T-helper 2 cell treated with Interferon-gamma antibody and Interleukin-4, amounts not matched to agents 5 μg/mL and 100 μg/mL, for 36 hours (primary cell): ENCODE measurements at places on chromosomes 2 and 18.
A peak's percentile ranks its signal among the peaks of the same experiment; 100 is the strongest.

GRCh38 chr2:204357286-204357685 is 188.0 kb upstream of the PARD3B start:
- no peak overlapping the region for H3K27ac ChIP-seq
- no peaks in the 10 kb centered on the region for H3K4me1 ChIP-seq
- no peaks in the 10 kb centered on the region for H3K36me3 ChIP-seq
- no peak for DNase-seq
- H3K4me3 ChIP-seq, result no peak overlapping the region
- H3K27me3 ChIP-seq, result peaks cover 30% of the 10 kb centered on the region

DNA sequence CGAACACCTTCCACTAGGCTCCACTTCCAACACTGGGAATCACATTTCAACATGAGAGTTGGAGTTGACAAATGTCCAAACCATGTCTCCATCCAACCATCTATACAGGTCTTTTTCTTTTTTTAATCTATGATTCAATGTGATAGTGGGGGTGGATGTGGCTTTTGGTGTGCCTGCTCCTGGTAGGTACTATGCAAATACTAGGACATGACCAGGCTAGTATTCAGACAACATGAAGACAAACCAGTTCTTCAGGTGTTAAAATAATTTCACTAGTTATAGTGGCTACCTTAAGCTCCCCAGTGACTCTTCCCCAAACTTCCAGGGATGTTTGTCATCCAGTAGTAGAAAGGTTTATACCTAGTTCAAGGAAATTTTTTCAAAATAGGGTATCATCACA is 387.5 kb downstream of the CDH2 start:
- H3K27me3 ChIP-seq, result no peaks in the 10 kb centered on the region
- no peak for DNase-seq
- H3K4me1 ChIP-seq, result no peaks in the 10 kb centered on the region

DNA sequence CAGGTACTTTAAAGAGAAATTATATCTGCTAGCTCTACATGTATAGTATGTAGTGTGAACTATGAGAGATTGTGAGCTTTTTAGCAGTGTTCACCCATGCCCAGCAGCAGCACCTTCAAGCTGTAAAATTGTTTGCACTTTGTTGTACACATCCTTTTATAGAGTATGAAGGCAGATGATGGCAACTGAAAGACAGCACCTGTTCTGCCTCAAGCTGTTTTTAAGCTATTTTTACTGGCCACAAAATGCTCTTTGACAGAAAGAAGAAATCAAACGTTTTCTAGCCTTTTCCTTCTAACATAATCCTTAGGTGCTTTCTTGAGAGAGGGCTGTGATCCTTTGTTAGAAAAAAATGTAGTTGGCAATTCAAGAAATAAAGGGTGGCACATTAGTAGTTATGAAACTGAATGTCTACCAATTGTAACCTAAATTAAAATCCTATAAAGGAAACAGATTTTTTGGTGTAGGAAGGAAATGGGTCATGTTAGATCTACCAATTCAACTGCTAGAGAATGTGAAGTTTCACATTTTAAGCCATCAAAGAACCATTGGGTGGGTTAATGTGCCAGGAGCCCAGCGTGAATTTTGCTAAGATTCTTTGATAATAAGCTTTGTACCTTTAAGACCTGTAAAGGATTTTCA is 59.5 kb downstream of the R3HDM1 start:
- no peak overlapping the region for H3K27ac ChIP-seq
- no peaks in the 10 kb centered on the region for H3K27me3 ChIP-seq
- no peak for DNase-seq
- H3K4me1 ChIP-seq, result peaks cover 8% of the 10 kb centered on the region

DNA sequence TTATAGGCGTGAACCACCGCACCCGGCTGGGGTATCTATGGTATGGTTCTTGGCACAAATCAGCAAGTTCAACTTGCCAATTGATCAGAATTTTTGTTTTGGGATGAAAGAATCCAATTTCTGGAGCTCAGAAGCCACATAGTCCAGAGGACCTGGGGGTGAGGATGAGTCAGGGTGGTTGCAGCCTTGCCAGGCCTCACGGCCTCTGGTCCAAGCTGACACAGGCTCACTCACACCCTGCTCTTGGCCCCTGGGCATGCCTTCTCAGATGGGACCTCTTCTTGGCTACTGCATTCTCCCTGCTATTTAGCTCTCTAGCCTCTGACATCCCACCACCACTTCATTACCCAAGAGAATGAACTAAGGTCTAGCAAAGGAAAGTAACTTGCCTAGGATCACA is 16.3 kb downstream of the CAPG start:
- H3K27me3 ChIP-seq, result no peaks in the 10 kb centered on the region
- H3K4me1 ChIP-seq, result peaks cover 23% of the 10 kb centered on the region
- no peak overlapping the region for H3K4me3 ChIP-seq
- no peak for DNase-seq
- H3K27ac ChIP-seq, result peak overlapping the region; percentile 57

GRCh38 chr2:67219651-67220050 is 177.5 kb upstream of the ETAA1 start:
- no peaks in the 10 kb centered on the region for H3K36me3 ChIP-seq
- no peak overlapping the region for H3K27ac ChIP-seq
- no peak overlapping the region for H3K4me3 ChIP-seq
- H3K27me3 ChIP-seq, result no peaks in the 10 kb centered on the region
- H3K4me1 ChIP-seq, result no peaks in the 10 kb centered on the region

DNA sequence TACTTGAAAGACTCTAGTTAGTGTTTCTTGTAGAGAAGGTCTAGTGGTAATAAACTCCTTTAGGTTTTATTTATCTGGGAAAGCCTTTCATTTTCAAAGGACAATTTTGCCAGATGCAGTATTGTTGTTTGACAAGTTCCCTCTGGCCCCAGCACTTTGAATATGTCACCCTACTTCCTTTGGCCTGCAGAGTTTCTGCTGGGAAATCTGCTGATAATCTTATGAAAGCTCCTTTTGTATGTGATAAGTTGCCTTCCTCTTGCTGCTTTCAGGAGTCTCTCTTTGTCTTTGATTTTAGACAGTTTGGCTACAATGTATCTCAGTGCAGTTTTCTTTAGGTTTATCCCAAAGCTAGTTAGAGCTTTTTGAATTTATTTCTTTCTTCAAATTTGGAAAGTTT is 106.2 kb upstream of the L3MBTL4 start:
- DNase-seq, result no peak
- H3K4me3 ChIP-seq, result no peak overlapping the region
- no peaks in the 10 kb centered on the region for H3K4me1 ChIP-seq

- H3K27ac ChIP-seq, result no peak overlapping the region
- H3K4me3 ChIP-seq, result no peak overlapping the region
- H3K27me3 ChIP-seq, result no peaks in the 10 kb centered on the region
- peaks cover 3% of the 10 kb centered on the region for H3K4me1 ChIP-seq
- H3K36me3 ChIP-seq, result peaks cover 23% of the 10 kb centered on the region
These were observed 59.3 kb downstream of the SERTAD2 start for GRCh38 chr2:64594226-64594989.

DNA sequence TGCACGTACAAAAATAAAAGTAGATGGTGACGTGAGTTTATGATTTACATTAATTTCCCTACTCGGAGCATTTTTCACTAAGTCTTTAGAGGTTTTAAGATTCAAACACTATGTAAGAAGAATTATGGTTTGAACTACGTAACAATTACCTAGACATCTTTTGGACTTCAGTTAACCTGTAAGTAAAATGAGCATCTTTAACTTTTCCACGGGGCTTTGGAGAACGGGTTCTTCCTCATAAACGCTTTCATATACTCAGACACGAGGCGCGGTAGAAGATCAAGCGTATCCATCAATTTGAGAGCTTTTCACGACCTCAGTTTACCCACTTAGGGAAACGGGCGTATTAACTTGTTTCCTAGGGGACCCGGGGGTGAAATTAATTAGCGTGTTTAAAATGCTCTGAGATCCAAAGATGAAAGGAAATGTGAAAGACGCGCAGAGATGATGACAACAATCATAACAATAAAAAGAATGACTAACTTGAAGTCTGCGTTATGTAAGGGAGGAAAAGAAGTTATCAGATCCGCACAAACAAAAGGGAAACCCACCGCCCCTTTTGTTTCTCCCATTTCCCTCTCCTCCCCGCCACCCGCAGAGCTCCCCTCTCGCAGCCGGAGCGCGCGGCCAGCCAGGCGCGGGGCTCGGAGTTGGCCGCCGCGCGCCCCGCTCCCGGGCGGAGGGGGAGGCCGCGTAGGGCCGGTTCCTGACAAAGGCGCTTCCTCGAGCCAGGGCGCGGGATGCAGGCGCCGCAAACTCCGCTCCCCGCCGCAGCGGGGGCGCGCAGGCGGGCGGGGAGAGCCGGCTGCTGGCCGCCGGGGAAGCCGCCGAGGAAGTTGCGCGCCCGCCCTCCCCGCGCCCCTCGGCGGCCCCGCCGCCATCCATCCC is 807 bp downstream of the PELI1 start:
- peak overlapping the region; percentile 95 for H3K4me3 ChIP-seq
- DNase-seq, result peak; percentile 42
- peak overlapping the region; percentile 94 for H3K27ac ChIP-seq
- peaks cover 15% of the 10 kb centered on the region for H3K36me3 ChIP-seq

DNA sequence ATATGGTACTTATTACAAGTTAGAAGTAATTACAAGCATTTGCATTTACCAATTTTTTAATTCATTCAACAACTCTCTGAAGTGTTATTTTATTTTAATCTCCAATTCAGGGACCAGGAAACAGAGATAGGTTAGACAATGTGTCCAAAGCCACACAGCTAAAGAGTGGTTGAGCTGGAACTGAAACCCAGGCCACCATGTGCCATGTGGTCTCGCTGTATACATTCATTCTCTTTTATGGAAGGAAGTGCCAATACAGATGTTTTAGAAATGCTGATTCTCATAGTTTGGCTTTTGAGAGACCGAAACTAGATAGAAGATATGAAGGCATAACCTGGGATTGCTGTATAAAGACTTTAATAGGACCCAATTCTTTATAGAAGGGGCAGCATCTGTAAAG is 684.6 kb upstream of the ID2 start:
- DNase-seq, result no peak
- no peaks in the 10 kb centered on the region for H3K36me3 ChIP-seq
- H3K4me3 ChIP-seq, result no peak overlapping the region
- H3K4me1 ChIP-seq, result peaks cover 29% of the 10 kb centered on the region

GRCh38 chr18:35143622-35144596 is 96.9 kb upstream of the ZNF397 start:
- H3K36me3 ChIP-seq, result peaks cover 9% of the 10 kb centered on the region
- peaks cover 3% of the 10 kb centered on the region for H3K4me1 ChIP-seq
- H3K27ac ChIP-seq, result no peak overlapping the region
- no peak overlapping the region for H3K4me3 ChIP-seq

- no peak for DNase-seq
- H3K36me3 ChIP-seq, result no peaks in the 10 kb centered on the region
- no peak overlapping the region for H3K4me3 ChIP-seq
- no peaks in the 10 kb centered on the region for H3K4me1 ChIP-seq
These were observed 274.7 kb downstream of the RNF144A start for GRCh38 chr2:7191932-7192331.

DNA sequence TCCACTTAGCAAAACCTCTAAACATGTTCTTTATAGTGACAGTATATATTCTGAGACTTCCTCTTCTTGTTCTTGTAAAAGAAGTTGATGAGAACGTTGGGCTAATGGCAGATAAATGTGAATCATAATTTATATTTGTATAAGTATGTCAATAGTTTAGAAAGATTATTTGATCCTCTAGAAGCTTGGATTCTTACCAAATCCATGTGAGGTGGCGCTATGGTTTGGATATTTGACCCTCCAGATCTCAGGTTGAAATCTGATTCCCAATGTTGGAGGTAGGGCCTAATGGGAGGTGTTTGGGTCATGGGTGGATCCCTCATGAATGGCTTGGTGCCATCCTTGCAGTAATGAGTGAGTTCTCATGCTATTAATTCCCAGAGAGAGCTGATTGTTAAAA is 29.8 kb upstream of the SCN1A start:
- H3K4me3 ChIP-seq, result no peak overlapping the region
- H3K4me1 ChIP-seq, result no peaks in the 10 kb centered on the region
- no peak for DNase-seq
- no peak overlapping the region for H3K27ac ChIP-seq

GRCh38 chr2:239732666-239733010 is 292.5 kb downstream of the NDUFA10 start:
- no peaks in the 10 kb centered on the region for H3K27me3 ChIP-seq
- H3K36me3 ChIP-seq, result no peaks in the 10 kb centered on the region
- no peak overlapping the region for H3K4me3 ChIP-seq
- no peak overlapping the region for H3K27ac ChIP-seq
- H3K4me1 ChIP-seq, result no peaks in the 10 kb centered on the region

GRCh38 chr2:29223257-29223656 is 108.0 kb downstream of the CLIP4 start:
- no peak for DNase-seq
- no peaks in the 10 kb centered on the region for H3K27me3 ChIP-seq
- H3K27ac ChIP-seq, result no peak overlapping the region
- no peak overlapping the region for H3K4me3 ChIP-seq
- H3K4me1 ChIP-seq, result no peaks in the 10 kb centered on the region
- H3K36me3 ChIP-seq, result no peaks in the 10 kb centered on the region

GRCh38 chr2:48944956-48945355 is 189.4 kb upstream of the LHCGR start:
- H3K36me3 ChIP-seq, result no peaks in the 10 kb centered on the region
- H3K27me3 ChIP-seq, result no peaks in the 10 kb centered on the region
- H3K4me3 ChIP-seq, result no peak overlapping the region
